ENCODE measurements at places on chromosomes 6 and 20. TPM values are rescaled to one million over a fixed set of nuclear protein-coding genes. Genes with fewer than 3 reads are reported as not detected.

Gene DCDC2
- not detected for total RNA-seq

Gene RPS18
- total RNA-seq: 1,720 TPM

Gene RNF217
- total RNA-seq: 79.5 TPM

Gene SYCP2L
- total RNA-seq: 1.3 TPM

Gene EMILIN3
- total RNA-seq: 0.39 TPM

Gene IL17A
- not detected for total RNA-seq

Gene CD93
- total RNA-seq: 123 TPM

Gene SRSF12
- total RNA-seq: 1.6 TPM

Gene C6orf141
- 1.6 TPM for total RNA-seq

Gene HCRTR2
- total RNA-seq: not detected

Gene CALHM4
- not detected for total RNA-seq

Gene SF3B5
- 82.4 TPM for total RNA-seq

Gene CCN2
- 588 TPM for total RNA-seq

Gene TP53TG5
- total RNA-seq: 0.66 TPM

Gene HLA-DQA1
- total RNA-seq: 27.0 TPM

Gene SLC22A2
- total RNA-seq: 1.1 TPM

Gene KPNA5
- 18.9 TPM for total RNA-seq

Gene PKIB
- total RNA-seq: 2.5 TPM

Gene TBC1D22B
- total RNA-seq: 17.0 TPM

Gene ECT2L
- total RNA-seq: 0.30 TPM

DNA sequence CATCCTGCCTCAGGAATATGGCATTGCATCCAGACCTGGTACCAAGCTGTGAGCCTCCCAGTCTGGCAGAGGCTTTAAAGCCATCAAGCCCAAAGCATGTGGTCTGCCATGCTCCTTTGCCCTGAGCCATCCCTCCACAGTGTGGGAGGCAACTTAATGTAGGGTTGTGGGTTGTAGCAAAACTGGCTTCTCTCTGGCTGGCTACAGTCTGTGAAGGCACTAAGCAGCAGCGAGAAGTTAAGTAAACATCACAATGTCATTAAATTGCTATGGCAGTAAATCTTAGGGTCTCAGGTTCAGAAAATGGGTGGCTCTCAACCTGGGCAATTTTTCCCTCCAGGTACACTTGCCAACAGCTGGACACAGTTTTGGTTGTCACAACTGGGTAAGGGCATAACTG lies 472.9 kb downstream of the PREX1 start:
- H3K4me3 ChIP-seq: no peak overlapping the region
- H3K27me3 ChIP-seq: no peaks in the 10 kb centered on the region
- no peaks in the 10 kb centered on the region for H3K36me3 ChIP-seq
- H3K4me1 ChIP-seq: no peaks in the 10 kb centered on the region
- H3K27ac ChIP-seq: no peak overlapping the region
- no peak for DNase-seq

- no peak overlapping the region for H3K27ac ChIP-seq
- no peak overlapping the region for H3K4me3 ChIP-seq
- H3K27me3 ChIP-seq: no peaks in the 10 kb centered on the region
- no peaks in the 10 kb centered on the region for H3K4me1 ChIP-seq
- H3K36me3 ChIP-seq: no peaks in the 10 kb centered on the region
These were observed 72.9 kb downstream of the CDH26 start for GRCh38 chr20:60031107-60031506.

DNA sequence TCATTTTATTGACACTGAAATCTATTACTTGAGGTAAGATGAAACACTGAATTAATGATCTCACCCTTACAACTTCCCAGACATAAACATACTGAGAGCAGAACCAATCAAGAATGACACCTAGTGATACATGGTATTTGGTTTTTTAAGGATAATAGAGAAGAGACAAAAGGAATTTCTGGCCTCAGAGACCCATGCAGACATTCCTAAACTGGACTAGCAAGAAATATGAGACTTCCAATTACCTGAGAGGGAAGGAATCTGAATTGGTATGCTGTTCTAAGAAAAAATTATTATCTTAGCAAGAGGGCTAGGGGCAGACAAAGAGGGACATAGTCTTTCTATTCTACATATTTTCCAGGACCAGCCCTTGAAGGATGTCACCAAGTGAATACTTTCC lies 141.1 kb downstream of the BMP5 start:
- no peaks in the 10 kb centered on the region for H3K36me3 ChIP-seq
- no peaks in the 10 kb centered on the region for H3K27me3 ChIP-seq
- H3K4me1 ChIP-seq: no peaks in the 10 kb centered on the region
- no peak for DNase-seq

GRCh38 chr6:74914888-74915287 lies 291.0 kb downstream of the COL12A1 start:
- H3K36me3 ChIP-seq: no peaks in the 10 kb centered on the region
- no peak overlapping the region for H3K4me3 ChIP-seq
- DNase-seq: no peak
- no peaks in the 10 kb centered on the region for H3K4me1 ChIP-seq
- H3K27me3 ChIP-seq: no peaks in the 10 kb centered on the region

DNA sequence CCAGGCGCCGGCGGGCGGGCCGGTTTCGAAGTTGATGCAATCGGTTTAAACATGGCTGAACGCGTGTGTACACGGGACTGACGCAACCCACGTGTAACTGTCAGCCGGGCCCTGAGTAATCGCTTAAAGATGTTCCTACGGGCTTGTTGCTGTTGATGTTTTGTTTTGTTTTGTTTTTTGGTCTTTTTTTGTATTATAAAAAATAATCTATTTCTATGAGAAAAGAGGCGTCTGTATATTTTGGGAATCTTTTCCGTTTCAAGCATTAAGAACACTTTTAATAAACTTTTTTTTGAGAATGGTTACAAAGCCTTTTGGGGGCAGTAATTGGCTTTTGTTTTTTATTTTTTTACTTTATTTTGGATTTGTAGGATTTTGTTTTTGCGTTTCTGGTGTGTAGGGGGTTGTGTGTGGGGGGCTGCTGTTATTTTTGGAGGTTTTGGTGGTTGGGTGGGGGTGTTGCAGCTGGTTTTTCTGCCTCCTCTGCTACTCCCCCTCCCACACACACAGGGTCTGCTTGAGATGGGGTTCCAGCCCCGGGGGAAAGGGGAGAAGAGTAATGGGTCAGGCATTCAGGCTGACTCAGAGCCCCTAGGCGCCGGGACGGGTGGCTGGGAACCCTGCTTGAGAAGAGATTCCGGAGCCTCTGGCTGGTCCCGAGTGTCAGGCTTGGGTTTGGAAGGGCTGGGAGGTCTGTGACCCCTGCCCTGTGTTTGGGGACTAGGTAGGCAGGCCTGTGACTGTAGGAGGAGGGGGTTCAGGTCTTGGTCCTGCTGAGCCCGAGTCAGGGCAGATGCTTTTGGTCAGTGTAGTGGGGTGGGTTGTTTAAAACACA lies 2.0 kb downstream of the CEBPB start:
- peak; percentile 92 for DNase-seq
- peak overlapping the region; percentile 88 for H3K4me3 ChIP-seq
- no peaks in the 10 kb centered on the region for H3K36me3 ChIP-seq
- H3K4me1 ChIP-seq: no peaks in the 10 kb centered on the region

GRCh38 chr6:25670208-25670607 lies 18.2 kb downstream of the SCGN start:
- H3K27me3 ChIP-seq: no peaks in the 10 kb centered on the region
- H3K4me3 ChIP-seq: no peak overlapping the region
- no peaks in the 10 kb centered on the region for H3K36me3 ChIP-seq

- H3K27me3 ChIP-seq: no peaks in the 10 kb centered on the region
- H3K36me3 ChIP-seq: no peaks in the 10 kb centered on the region
- H3K4me3 ChIP-seq: no peak overlapping the region
- DNase-seq: no peak
- H3K4me1 ChIP-seq: no peaks in the 10 kb centered on the region
These were observed 200.3 kb downstream of the TAF4 start for GRCh38 chr20:61865353-61865752.

GRCh38 chr6:46113370-46113769 lies 16.4 kb upstream of the ENPP4 start:
- no peak overlapping the region for H3K4me3 ChIP-seq
- no peaks in the 10 kb centered on the region for H3K27me3 ChIP-seq
- no peaks in the 10 kb centered on the region for H3K4me1 ChIP-seq
- DNase-seq: no peak
- no peak overlapping the region for H3K27ac ChIP-seq

GRCh38 chr20:51800872-51801121 lies 1.5 kb downstream of the SALL4 start:
- H3K4me3 ChIP-seq: no peak overlapping the region
- DNase-seq: no peak
- H3K4me1 ChIP-seq: no peaks in the 10 kb centered on the region
- no peaks in the 10 kb centered on the region for H3K27me3 ChIP-seq

DNA sequence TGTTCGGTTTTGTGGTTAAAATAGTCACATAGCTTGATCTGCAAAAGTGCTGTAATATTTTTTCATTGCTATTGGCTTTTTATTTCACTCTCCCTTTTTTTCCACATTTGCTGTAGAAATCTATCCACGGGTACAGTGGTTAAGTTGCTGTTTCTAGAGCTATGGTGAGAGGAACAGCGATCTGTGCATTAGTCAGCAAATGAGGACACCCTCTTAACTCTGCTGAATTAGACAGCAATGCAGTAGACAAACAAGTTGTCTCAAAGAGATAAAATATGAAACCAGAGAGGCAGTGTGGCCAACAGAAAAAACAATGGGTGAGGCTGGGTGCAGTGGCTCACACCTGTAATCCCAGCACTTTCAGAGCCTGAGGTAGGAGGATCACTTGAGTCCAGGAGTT lies 17.6 kb upstream of the SYNJ2 start:
- H3K36me3 ChIP-seq: no peaks in the 10 kb centered on the region
- no peak for DNase-seq
- no peaks in the 10 kb centered on the region for H3K4me1 ChIP-seq
- no peak overlapping the region for H3K27ac ChIP-seq
- H3K4me3 ChIP-seq: no peak overlapping the region

DNA sequence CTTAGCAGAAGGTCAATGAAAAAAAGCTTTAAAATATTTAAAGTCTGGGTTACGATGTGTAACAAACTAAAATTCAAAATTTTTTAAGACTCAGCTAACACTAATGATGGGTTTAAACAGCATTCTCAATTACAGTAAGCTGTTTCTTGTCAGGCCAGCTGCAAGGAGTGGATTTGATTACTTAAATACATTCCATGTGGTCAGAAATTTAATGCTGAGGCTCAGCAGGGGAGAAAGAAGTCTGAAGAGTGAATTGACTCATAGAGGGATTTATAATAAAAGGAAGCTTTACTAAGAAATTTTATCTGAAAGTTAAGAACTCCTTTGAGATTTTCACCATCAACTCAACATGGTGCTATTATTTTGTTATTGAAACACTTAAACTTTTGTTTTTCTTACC lies 398.6 kb downstream of the KHDRBS2 start:
- H3K27me3 ChIP-seq: no peaks in the 10 kb centered on the region
- H3K4me1 ChIP-seq: no peaks in the 10 kb centered on the region
- no peak for DNase-seq

DNA sequence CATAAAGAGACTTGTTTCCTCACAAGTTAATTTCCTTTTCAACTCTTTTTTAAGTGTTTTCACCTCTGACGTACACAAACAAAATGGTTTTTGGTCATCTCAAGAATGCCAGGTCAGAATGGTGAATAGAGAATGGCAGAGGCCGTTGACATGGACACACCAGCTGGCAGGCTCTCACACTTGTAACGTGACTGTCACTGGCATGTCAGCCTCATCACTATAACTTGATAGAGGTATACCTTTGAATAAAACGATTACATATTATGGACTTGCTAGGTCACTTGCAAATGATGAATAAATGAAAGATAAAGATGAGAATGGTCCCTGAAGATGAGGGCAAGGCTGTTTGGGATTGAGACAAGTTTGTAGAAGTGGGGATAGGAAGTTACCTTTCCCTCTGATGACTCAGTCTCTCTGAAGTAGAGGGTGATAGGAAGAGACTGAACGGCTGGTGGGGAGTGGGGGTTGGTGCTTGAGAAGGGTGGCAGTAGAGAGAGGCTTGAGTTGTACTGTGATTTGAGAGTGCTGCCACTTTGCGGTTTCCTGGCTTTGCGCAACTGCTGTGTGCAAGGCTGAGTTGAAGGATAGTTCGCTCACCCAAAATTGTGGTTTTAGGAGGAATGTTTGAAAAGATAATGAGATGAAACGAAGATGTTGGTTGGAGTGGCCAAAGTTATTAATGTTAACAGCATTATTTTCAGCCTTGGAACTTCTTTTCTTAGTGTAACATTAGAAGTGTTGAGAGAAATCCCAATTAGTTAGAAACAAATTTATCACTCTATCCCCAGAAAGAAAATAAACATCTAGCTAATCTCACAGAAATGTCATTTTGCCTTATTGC lies 30.3 kb downstream of the TBPL1 start:
- H3K4me3 ChIP-seq: no peak overlapping the region
- H3K36me3 ChIP-seq: no peaks in the 10 kb centered on the region
- peak; percentile 49 for DNase-seq
- no peaks in the 10 kb centered on the region for H3K27me3 ChIP-seq
- H3K27ac ChIP-seq: no peak overlapping the region

DNA sequence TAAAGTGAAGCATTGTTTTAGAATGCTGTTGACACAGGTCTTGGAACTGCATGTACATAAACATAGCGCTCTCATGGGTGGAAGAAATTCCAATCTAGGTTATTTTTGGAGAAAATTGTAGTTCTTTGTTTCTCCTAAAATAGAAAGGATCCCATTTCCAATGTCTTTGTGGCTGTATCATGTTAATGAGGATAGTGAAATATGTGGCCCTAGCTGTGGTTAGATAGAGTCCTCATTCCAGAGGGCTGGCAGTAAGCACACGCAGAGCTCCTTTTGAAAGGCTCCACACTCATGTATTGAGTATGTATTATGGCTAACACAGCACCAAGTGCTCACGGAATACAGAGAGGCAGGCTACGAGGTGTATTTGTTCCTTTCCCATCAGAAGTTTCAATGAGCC lies 60.9 kb downstream of the SNRNP48 start:
- H3K27ac ChIP-seq: no peak overlapping the region
- no peak for DNase-seq
- no peaks in the 10 kb centered on the region for H3K36me3 ChIP-seq
- no peaks in the 10 kb centered on the region for H3K27me3 ChIP-seq

DNA sequence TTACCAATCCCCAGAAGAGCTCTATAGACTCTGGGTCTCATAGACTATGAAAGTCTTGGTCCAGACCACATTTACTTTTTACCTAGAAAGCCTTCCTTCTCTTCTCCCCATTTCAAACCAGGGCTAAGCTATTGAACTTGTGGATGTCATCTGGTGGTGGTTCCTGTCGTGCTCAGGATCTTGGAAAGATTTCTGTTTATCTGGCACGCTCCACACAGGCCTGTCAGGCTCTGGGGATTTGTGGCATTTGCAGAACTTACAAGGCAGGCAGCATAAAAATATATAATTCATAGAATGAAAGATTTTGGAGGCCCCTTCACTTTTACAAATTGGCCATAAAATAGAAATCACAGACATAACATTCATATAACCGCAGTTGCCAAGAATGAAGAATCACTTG lies 188.1 kb downstream of the UST start:
- H3K4me3 ChIP-seq: no peak overlapping the region
- H3K27me3 ChIP-seq: no peaks in the 10 kb centered on the region
- no peak overlapping the region for H3K27ac ChIP-seq
- no peaks in the 10 kb centered on the region for H3K36me3 ChIP-seq
- no peak for DNase-seq

- H3K27ac ChIP-seq: no peak overlapping the region
- no peak overlapping the region for H3K4me3 ChIP-seq
- DNase-seq: no peak
- no peaks in the 10 kb centered on the region for H3K36me3 ChIP-seq
- H3K4me1 ChIP-seq: no peaks in the 10 kb centered on the region
- no peaks in the 10 kb centered on the region for H3K27me3 ChIP-seq
These were observed 35.2 kb downstream of the SYNDIG1 start for GRCh38 chr20:24504331-24505285.

GRCh38 chr6:37684801-37685200 lies 12.9 kb downstream of the MDGA1 start:
- H3K4me3 ChIP-seq: no peak overlapping the region
- no peak overlapping the region for H3K27ac ChIP-seq
- no peaks in the 10 kb centered on the region for H3K36me3 ChIP-seq
- H3K27me3 ChIP-seq: no peaks in the 10 kb centered on the region
